ENCODE measurements at places on chromosomes 5 and 9. TPM values are rescaled to one million over a fixed set of nuclear protein-coding genes. Genes with fewer than 3 reads are reported as not detected.

Gene CCDC152
- total RNA-seq, result 5.1 TPM

Gene CER1
- not detected for total RNA-seq

GRCh38 chr9:93085676-93086075 lies 10.3 kb upstream of the CARD19 start:
- DNase-seq, result no peak

- no peak for DNase-seq
Measured at GRCh38 chr9:27310582-27310981, 13.6 kb upstream of the EQTN start.

- peak; percentile 74 for DNase-seq
Measured at GRCh38 chr5:39164529-39165402, 54.6 kb downstream of the FYB1 start.

DNA sequence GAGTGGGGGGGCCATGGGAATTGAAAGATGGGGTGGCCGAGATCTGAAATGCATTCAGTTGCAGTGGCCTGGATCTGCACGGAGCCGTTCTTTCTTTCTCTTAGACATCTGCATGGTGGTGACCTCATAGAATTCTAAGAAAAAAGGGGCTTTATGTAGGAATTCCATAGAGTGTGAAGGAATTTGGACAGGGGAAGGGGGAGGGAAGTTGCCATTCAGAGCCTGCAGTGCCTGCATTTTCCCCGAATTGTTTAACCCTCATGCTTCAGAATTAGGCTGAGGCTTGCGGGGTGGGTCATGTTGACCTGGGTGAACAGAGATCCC lies 4.9 kb downstream of the NEK6 start:
- DNase-seq, result no peak

Measured in K562 (cell line).